ENCODE measurements at places on chromosomes 2 and 18.

DNA sequence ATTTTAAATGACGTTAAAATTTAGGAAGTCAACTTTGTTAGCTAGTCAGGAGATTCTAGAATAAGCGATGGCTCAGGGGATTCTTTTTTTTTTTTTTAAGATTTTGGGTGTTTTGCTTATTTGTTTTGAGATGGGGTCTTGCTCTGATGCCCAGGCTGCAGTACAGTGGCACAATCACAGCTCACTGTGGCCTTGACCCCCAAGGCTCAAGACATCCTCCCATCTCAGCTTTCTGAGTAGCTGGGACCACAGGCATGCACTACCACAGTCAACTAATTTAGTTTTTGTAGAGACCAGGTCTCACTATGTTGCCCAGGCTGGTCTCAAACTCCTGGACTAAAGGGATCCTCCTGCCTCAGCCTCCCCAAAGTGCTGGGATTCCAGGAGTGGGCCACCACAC, 16.9 kb downstream of the ATL2 start:
- no peak for DNase-seq

GRCh38 chr2:39608686-39609441, 56.9 kb upstream of the TMEM178A start:
- no peak for DNase-seq

GRCh38 chr2:157404363-157404762, 39.5 kb downstream of the CYTIP start:
- DNase-seq: peak; percentile 87

DNA sequence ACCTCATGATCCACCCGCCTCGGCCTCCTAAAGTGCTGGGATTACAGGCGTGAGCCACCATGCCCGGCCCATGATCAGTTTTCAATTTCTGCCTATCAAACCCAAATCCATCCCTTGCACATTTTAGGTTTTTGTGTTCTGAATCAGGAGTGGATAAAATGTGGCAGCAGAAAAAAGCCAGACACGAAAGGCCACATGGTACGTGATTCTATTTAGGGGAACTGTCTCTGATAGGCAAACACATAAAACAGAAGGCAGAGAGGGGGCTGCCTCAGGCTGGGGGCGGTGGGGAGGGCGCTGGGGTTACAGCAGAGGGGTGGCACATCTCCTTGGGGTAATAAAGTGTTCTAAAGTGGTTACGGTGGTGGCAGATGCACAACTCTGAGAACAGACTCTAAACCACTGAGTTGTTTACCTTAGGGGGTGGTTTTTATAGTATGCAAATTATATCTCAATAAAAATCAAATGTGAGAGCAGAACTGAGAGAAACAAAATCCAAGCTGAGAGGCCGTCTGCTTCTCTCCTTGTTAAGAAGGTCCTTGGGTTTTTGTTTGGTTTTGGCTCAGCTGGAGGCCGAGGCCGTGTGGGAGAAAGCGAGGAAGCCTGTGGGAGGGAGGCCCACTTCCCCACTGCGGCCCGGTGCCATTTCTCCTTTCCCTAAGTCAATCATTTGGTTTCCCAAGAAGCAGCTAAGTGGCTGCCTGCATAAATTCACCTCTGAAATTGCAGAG, 78.0 kb downstream of the SOWAHC start:
- DNase-seq: no peak

- DNase-seq: no peak
Observed at GRCh38 chr2:166773308-166773949, 114.9 kb upstream of the XIRP2 start.

- no peak for DNase-seq
Observed at GRCh38 chr2:19843992-19844515, 57.7 kb downstream of the TTC32 start.

DNA sequence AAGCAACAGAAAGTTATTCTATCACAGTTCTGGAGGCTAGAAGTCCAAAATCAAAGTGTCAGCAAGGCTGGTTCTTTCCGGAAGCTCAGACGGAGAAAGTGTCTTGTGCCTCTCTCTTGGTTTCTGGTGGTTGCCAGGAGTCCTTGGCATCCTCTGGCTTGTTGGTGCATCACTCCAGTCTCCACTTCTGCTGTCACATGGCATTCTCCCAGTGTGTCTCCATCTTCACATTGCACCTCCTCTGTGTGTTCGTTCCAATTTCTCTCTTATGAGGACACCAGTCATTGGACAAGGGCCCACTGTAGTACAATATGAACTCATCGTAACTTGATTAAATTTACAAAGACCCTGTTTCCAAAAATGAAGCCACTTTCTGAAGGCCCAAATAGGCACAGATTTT, 175.4 kb upstream of the ATP5MC3 start:
- no peak for DNase-seq

DNA sequence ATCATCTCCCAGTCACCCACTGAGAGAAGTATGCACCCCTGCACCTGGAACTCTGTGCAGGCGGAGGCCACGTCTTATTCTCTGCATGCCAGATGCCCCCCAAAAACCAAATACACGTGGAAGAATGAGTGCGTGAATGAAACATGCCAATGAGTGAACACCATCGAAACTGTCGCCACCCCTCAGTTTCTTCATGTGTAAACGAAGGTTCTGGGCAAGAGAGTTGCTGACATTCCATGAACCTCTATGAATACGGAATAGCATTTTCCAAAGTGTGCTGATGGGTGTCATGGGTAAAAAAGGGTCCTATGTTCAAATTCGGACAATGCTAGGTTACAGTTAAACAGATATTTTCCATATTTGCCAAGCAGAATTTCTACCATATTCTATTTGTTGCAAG, 19.8 kb downstream of the FER1L5 start:
- DNase-seq: no peak

DNA sequence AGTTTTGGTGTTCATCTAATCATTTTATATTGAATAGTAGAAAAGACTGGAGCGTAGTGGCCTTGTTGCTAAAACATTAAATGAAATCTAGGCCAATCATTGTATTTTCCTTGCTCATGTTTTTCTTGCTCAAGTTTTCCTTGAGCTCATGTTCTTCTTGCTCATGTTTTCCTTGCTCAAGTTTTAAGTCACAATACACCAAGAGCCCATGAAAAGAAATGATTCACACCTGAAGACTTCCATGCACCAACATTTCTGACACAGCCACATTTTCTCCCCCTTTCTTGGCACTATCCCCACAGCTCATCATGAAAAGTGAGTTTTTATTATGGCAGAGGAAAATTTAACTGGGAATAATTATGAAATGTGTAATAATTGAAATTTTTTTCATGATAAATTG, 92.0 kb downstream of the LRP1B start:
- DNase-seq: no peak

- peak; percentile 62 for DNase-seq
Observed at GRCh38 chr2:204108330-204108751, 171.8 kb downstream of the ICOS start.

DNA sequence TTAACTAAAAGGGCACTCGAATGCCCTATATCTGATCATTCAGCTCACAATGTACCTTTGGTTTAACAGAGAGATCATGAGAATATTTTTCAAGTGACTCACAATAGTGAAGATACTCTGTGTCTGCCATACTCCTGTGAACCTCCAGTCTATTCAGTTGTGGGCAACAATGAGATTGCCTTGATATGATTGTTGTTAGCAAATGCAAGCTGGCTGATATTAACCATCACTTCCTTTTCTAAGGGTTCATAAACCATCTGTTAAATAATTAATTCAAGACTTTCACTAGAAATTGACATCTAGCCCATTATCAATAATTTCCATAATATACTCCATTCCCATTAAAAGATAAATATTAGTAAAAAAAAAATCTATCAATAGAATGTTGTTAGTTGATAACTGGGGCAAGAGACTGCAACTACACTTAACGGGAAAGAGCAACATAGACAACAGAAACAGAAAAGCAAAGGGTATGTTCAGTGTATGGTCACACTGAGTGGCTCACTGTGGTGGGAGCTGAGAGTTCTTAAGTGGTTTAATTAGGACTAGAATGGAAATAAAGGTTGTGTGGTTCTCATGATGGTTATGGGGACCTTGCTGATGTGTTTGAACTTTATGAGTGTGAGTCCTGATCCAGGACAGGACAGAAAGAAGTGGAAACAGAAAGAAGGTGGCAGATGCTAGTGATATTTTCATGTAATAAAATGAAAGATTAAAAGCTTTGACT, 11.9 kb downstream of the IL18RAP start:
- DNase-seq: no peak

DNA sequence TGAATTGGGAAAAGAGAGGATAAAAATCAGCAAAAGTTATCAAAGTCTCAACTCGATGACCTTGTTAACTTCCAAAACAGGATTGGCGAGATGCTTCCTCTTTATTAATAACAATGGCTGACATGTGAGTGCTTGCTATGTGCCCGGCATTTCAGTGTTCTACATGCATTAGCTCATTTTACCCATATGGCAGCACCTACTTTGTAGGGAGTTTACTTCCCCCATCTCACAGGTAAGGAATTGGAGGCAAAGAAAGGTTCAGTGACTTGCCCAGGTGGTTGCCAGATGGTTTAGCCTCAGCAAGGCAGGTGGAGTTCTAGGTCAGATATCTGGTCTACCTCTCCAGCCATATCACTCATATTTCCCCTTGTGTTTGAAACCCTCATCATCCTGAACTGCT, 12.4 kb downstream of the TFCP2L1 start:
- DNase-seq: no peak

GRCh38 chr2:25529034-25529433, 144.3 kb downstream of the DTNB start:
- no peak for DNase-seq

- DNase-seq: no peak
Observed at GRCh38 chr2:67008155-67008554, 389.0 kb upstream of the ETAA1 start.

GRCh38 chr18:68985172-68985820, 187.4 kb downstream of the CCDC102B start:
- peak; percentile 50 for DNase-seq

DNA sequence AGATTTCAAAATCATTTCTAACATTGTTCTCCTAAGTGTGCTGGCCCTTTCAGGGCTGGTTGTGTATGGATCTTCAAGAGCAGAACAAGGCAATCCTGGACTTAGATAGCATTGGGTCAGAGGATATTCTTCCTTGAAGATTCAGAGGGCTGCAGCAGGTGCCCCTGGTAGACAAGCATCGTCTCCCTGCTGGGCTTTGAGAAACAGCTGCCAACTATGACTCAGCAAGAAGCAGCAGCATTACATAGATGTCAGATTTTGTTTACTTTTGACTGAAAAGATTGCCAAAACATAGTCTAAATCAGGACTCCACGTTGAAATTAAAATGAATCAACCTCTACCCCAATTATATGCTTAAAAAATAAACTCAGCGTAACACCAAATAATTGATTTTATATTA, 618.8 kb downstream of the SOCS6 start:
- DNase-seq: peak; percentile 64

GRCh38 chr2:6780765-6781274, 84.9 kb downstream of the CMPK2 start:
- DNase-seq: peak; percentile 39

- DNase-seq: no peak
Observed at GRCh38 chr18:55328301-55328700, 259.7 kb downstream of the TCF4 start.

DNA sequence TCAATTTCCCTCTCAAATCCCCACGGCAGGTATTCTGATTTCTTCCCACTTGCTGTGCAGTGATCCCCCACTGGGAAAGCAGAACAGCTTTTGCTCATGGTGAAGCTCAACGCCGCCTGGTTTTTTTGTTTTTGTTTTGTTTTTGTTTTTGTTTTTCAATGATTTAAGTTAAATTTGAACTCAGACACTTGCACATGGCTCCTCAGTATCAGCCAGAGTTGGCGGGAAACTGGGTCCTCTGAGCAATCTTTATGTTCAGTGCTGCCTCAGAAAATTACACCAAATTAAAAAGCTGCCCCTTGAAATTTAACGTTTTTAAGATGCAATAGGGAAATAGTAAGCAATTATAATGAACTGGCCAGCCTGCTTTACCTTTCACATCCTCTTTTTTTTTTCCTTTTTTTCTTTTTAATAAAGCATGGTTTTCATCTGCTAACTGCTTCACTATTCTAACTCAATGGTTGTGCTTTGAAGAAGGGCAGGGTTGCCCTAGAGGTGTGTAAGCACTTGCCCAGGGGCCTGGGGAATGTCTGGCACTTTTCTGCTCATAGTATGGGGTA, 277.0 kb upstream of the HNRNPA3 start:
- no peak for DNase-seq

DNA sequence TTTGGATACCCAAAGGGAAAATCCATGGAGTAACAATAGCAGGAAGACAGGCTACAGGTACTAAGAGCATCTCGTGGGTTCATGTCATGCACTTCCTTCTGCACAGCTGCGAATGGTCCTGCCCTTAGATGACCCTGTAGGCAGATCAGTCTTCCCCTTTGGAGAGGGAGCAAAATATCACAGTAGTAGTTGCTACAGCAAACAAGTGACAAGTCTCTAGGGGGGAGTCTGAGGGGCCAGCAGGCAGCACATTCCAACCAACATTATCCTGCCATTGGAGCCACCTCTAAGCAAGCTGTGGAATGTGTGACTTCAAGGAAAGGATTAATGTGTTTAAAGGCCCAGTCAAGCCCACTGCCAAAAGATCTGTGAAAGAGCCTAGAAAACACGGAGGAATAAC, 273.2 kb upstream of the PARD3B start:
- no peak for DNase-seq

GRCh38 chr18:22026889-22027288, 142.5 kb upstream of the GATA6 start:
- DNase-seq: no peak

- DNase-seq: no peak
Observed at GRCh38 chr2:116761864-116762263, 1052.6 kb upstream of the DDX18 start.

DNA sequence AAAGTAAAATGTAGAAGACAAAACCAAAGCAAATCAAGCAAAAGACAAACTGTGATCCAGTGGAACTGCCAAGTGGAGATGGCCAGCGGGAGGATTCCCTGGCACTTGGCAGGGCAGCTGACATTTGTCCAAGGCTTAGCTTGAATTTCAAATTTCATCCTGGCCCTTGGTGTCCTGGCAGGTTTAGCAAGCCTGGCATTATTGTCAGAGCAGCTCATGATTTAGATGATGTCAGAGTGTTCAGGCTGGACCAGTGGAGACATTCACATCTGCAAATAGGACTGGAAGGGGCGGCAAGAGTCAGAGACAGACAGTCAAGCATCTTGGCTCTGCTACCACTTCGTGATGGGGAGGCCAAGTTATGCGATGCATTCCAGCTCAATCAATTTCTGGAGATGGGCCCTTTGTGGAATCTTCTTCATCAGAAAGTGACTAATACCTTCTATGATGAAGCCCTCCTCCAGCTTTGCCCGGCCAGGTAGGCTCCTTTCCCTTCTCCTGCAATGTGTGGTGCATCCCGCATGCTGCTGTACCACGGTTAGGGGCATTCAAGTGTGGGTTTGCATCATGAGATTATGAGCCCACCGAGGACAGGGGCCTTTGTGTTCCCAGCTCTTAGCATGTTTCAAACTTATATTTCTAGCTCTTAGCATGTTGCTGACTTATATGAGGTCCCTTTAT, 199.7 kb downstream of the ANKRD30B start:
- no peak for DNase-seq

GRCh38 chr18:39435996-39436395, 1870.4 kb upstream of the CELF4 start:
- DNase-seq: no peak

- DNase-seq: peak; percentile 98
Observed at GRCh38 chr2:128027278-128027800, 520 bp downstream of the SAP130 start.

All from MM.1S (cell line).